Activated CD8-positive, alpha-beta T cell treated with anti-CD3 and anti-CD28 coated beads, Interleukin-2, amount 10 ng/mL, durations not matched to agents 7 days and 5 days (primary cell): ENCODE measurements at places on chromosomes 7 and 10. TPM values are rescaled to one million over a fixed set of nuclear protein-coding genes. Genes with fewer than 3 reads are reported as not detected.

FGL2 gene
- 1.6 TPM for total RNA-seq

EPO gene
- total RNA-seq = not detected

SRRM3 gene
- total RNA-seq = not detected

FAM25G gene
- not detected for total RNA-seq

AKR1C8 gene
- total RNA-seq = 0.18 TPM

STEAP2 gene
- not detected for total RNA-seq
